Osteoblast (primary cell): ENCODE measurements at places on chromosomes 6 and 20. TPM values are rescaled to one million over a fixed set of nuclear protein-coding genes. Genes with fewer than 3 reads are reported as not detected.

The BHLHE23 gene
- not detected in 2 replicates for total RNA-seq

The CDH4 gene
- 1.1 and 1.8 TPM in 2 replicates for total RNA-seq

The CYP24A1 gene
- not detected in 2 replicates for total RNA-seq

The NOTCH4 gene
- total RNA-seq = 0.59 and 1.1 TPM in 2 replicates

The FILIP1 gene
- total RNA-seq = under 0.01 and 0.29 TPM in 2 replicates

The SLC17A1 gene
- total RNA-seq = not detected in 2 replicates

The HDGFL1 gene
- total RNA-seq = not detected in 2 replicates

The FRK gene
- 1.1 and 1.2 TPM in 2 replicates for total RNA-seq

The ABHD16B gene
- not detected in 2 replicates for total RNA-seq

The FOXO3 gene
- 52.2 and 53.2 TPM in 2 replicates for total RNA-seq

- no peak for DNase-seq
These were observed 44.2 kb upstream of the EYA2 start for GRCh38 chr20:46850416-46850815.

- DNase-seq = peak; percentile 83
These were observed 21.4 kb upstream of the TRAM2 start for GRCh38 chr6:52598123-52598823.

- no peak for DNase-seq
These were observed 25.5 kb downstream of the C20orf173 start for GRCh38 chr20:35503841-35504561.

DNA sequence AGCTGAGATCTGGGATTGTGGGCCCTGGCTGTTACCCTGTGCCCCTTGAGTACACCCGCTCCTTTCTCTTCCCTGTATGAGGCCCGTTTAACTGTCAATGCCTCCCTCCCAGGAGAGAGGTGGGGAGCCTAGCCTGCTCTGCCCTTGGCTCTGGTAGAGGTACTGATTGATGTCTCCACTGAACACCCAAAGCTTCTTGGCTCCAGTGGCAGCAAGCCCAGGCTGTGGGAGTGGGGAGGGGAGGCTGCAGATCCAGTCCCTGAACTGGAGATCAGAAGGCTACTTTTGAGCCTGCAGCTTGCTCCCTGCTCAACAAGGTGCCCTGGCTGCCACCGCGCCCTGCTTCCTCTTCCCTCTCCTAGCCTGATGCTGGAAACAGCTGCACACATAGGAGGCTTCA lies 7.5 kb downstream of the LRRC73 start:
- no peak for DNase-seq

DNA sequence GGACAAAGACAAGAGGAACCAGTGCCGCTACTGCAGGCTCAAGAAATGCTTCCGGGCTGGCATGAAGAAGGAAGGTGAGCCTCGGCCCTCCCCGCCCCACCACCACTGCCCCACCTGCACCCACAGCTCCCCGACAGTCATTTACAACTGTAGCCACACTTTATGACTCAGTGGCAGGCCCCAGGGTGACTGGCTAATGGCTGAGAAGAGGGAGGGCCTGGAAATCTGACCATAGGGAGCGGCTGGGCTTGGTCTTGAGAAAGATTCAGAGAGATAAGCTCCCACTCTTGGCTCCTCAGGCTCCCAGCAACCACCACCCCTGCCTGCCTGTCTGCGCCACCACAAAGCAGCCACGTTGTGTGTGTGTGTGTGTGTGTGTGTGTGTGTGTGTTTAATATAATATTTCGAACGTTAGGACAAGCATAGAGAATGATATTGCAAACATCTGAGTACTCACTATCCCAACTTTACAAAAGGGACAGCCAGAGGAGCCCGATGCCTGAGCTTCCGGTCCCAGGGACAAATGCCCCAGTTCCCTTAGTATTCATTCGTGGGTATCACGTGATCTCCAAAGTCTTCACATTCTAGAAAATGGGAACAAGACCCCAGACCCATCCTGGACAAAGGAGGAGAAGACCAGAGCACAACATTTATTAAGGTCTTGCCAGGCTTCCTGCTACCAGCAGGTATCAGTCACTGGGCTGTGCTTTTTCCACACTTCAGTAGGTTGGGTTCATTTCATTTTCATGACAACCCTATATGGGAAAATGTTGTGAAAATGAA lies 52.1 kb downstream of the HNF4A start:
- peak; percentile 96 for DNase-seq

DNA sequence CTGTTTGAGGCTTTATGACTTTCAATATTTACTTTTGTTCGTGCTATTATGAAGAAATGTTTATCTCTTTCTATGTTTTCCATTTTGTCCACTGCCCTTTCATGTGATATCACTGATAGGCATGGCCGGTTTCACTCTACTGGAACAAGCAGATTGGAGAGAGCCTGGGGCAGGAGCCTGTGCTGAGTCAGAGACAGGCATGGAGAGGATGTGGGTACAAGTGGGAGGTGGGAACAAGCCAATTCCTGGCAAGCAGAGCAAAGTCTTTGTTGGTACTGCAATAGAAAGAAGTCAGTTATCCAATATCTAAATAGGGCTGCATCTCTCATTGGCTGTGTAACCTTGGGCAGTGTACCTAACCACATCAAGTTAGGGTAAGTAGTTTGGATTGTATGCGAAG lies 545.6 kb upstream of the MAP3K7 start:
- DNase-seq = no peak

GRCh38 chr20:32440758-32441078 lies 82.6 kb downstream of the ASXL1 start:
- no peak for DNase-seq

- no peak for DNase-seq
These were observed 4.2 kb upstream of the VARS1 start for GRCh38 chr6:31799781-31800180.

GRCh38 chr6:109767961-109768360 lies 76.9 kb downstream of the FIG4 start:
- peak; percentile 75 for DNase-seq

- no peak for DNase-seq
These were observed 525.5 kb downstream of the TENT5A start for GRCh38 chr6:81226957-81227356.

DNA sequence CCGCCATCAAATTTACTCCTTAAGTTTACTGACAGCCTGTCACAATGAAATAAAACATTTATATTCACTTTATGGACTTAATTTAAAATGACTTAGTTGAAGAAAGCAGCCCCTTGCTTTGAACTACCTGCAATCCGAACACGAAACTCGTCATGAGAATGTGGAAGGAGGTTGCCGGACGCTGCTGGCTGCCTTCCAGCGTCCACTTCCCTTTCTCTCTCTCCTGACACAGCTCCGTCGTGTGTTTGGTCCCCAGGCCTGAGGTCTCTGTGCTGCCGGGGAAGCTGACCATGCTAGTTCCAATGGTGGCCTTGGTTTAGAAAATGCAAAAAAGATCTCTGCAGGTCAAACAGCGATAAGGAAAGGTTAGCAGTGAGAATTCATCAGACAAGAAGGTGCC lies 519.7 kb downstream of the CDH26 start:
- no peak for DNase-seq

GRCh38 chr6:37241775-37242428 lies 15.7 kb upstream of the TBC1D22B start:
- no peak for DNase-seq

DNA sequence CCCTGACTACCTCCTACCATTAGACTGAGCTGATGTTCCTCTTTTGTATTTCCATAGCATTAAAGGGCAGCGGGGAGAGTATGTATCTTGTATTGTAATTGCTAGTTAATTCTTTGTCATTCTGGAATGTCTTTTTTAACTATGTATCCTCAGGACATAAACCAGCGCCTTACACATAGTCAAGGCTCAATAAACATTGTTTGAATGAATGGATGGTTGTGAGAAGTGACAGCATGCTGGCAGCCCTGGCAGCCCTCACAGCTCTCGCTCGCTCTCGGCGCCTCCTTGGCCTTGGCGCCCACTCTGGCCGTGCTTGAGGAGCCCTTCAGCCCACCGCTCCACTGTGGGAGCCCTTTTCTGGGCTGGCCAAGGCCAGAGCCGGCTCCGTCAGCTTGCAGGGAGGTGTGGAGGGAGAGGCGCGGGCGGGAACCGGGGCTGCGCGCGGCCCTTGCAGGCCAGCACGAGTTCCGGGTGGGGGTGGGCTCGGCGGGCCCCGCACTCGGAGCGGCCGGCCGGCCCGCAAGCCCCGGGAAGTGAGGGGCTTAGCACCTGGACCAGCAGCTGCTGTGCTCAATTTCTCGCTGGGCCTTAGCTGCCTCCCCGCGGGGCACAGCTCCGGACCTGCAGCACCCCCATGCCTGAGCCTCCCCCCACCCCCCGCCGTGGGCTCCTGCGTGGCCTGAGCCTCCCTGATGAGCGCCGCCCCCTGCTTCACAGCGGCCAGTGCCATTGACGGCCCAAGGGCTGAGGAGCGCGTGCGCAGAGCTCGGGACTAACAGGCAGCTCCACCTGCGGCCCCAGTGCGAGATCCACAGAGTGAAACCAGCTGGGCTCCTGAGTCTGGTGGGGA lies 93.1 kb downstream of the RNF182 start:
- DNase-seq = no peak

- no peak for DNase-seq
These were observed 2.1 kb upstream of the IBTK start for GRCh38 chr6:82249381-82250253.

DNA sequence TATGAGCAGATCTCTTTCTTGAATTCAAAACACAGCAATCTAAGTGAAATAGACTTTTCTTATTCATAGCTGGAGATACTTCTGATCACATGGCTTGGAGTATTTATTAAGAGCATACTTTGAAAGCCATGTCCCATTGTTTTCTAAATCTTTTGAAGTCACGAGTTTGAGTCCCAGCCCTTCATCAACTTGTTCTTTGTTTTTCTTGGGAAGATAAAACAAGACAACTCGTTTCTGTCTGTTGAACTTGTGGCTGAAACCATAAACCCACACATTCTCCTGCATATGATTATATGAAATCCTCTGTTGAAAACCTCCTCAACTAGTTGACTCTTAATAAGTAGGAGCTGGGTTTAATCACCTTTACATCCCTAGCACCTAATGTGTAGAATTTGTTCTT lies 3.3 kb downstream of the RNF144B start:
- DNase-seq = no peak

GRCh38 chr20:40192081-40192480 lies 497.0 kb downstream of the MAFB start:
- no peak for DNase-seq

GRCh38 chr6:145534989-145535388 lies 200.3 kb downstream of the EPM2A start:
- no peak for DNase-seq

- DNase-seq = no peak
These were observed 27.4 kb upstream of the PXDC1 start for GRCh38 chr6:3778701-3779573.

GRCh38 chr6:121040831-121041230 lies 293.4 kb downstream of the TBC1D32 start:
- peak; percentile 8 for DNase-seq

- peak; percentile 94 for DNase-seq
These were observed 67.3 kb downstream of the TRAM2 start for GRCh38 chr6:52509281-52510212.

DNA sequence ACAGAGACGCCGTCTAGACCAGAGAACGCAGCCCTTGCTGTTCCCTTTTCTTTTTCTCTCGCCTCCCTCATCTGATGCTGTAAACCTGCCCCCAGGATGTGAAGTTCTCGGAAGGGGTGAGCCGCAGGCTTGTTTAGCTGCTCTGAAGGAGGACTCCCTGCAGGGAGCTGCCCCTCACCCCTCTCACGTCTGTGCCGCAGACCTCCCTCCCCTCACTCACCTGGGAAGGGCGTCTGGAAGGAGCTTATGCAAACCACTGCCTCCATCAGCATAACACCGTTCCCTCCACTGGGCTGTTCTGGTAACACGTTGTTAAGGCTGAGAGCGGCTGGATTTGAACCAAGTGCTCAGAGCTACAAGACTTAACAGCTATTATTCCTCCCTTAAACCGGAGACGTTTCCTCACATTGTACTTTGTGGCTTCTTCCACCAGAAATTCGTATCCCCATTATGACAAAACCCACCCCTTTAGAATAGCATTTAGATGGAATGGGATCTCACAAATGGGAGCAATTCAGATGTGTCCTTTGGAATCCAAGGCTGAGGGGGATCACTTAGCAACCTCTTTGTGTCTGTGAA lies 99.8 kb downstream of the SMOC2 start:
- DNase-seq = no peak

GRCh38 chr20:59207742-59208357 lies 44.2 kb downstream of the ZNF831 start:
- no peak for DNase-seq

DNA sequence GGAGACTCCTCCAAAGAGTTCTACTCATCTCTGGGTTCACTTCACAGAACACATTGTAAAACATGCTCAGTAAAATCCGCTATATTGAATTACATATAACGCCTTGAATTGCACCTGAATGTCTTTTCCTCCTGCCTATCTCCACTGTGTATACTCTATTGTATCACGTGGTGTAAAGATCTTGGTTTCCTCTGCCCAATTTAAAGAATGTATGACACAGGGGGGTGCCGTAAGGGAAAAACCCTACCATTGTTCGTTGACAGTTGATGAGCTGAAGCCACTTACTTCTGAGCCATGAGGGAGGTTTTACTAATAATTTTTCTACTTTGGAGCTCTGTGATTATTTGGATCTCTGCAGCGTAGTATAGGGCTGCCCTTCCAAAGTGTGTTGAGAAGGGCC lies 6.0 kb downstream of the ASF1A start:
- no peak for DNase-seq

GRCh38 chr6:93318121-93318520 lies 101.2 kb downstream of the EPHA7 start:
- DNase-seq = no peak

DNA sequence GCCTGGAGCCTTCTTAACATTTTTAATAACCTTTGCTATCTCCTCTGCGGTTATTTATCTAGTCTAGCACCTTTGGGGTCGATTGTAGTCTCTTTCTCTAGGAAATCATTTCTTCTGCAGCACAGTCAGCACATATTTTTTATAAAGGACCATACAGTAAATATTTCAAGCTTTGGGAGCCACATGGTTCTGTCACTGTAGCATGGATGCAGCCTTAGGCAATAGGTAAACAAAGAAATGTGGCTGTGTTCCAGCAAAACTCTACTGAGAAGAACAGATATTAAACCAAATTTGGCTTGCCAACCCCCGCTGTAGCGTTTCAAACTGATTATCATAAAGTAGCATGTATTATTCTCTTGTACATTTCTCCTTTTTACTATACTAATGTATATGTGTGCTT lies 95.7 kb downstream of the SLC23A2 start:
- no peak for DNase-seq

GRCh38 chr6:107809966-107810365 lies 14.1 kb downstream of the SCML4 start:
- DNase-seq = no peak

DNA sequence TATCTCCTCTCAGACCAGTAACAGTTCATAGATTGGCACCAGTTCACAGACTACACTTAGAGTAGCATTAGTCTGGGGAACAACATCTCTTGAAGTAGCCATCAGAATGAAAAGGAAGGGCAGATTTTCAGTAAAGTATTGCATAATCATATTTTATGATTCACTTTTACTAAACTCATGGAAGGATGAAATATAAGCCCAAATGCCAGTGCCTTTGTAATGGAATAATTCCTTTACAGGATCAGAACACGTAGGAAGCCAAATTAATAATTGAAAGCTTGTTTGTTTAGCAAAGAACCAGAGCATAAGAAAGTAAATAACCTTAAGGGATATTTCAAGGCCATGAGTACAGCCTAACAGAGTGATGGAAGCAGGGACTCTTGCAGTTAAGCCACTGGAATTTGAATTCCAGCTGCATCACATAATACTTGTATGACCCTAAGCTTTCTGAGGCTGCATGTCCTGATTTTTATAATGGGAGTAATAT lies 11.4 kb upstream of the LOC128125822 start:
- DNase-seq = no peak
